Natural killer cell (primary cell): ENCODE measurements at places on chromosomes 2 and 18.

DNA sequence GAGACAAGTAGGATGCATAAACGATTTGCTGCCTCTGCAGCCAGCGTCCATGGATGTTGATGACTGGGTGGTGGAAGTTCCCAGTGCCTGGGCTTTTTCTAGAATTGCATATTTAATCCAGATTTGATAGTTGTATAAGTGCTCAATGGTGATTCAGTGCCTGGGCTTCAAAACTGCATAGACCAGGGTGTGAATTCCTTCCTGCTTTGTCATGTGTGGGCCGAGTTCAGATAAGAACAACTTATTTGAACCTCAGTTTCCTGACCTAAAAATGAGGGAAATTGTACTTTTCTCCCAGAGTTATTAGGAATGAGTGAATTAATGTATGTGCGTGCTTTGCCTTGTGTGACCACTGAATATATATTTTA is 154.6 kb downstream of the WDSUB1 start:
- no peaks in the 10 kb centered on the region for H3K27me3 ChIP-seq
- no peak for DNase-seq
- H3K4me3 ChIP-seq, result no peak overlapping the region
- peaks cover 39% of the 10 kb centered on the region for H3K4me1 ChIP-seq
- no peaks in the 10 kb centered on the region for H3K36me3 ChIP-seq

DNA sequence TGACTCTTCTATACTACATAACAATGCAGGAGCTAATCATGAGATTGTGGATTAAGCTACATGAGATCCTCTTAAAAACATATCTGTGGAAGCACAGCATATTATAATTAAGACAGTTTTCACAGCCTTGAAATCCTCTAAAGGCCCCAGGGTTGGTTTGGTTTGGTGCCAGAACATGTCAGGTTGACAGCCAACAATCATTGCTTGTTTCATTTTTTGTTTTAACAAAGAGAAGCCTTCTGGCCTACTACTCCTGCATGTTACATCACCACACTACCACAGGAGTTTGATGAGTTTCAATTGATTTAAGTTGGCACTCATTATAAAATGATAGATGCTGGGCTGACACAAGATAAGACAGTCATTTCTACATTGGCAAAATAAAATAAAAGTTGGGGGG is 255.9 kb upstream of the ERBB4 start:
- DNase-seq, result no peak
- no peaks in the 10 kb centered on the region for H3K4me1 ChIP-seq
- H3K27me3 ChIP-seq, result no peaks in the 10 kb centered on the region
- no peaks in the 10 kb centered on the region for H3K36me3 ChIP-seq

GRCh38 chr2:195395362-195395761 is 261.7 kb upstream of the SLC39A10 start:
- no peaks in the 10 kb centered on the region for H3K36me3 ChIP-seq
- DNase-seq, result no peak
- H3K4me1 ChIP-seq, result no peaks in the 10 kb centered on the region

DNA sequence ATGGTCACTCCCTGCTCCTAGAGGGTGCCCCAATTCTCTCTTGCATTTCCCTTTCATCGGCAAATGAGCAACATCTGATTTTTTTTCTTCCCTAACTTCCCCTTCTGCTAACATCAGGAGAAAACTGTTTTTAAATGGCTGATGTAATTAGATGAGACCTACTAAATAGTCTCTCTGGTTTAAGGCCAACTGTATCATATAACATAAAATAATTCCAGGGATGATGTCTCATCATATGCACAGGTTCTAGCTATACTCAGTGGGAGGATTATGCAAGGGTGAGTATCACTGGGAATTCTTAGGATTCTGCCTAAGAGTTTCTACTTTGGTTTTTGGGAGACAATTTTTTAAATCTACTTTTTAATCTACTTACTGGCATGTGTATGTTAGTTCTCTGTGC is 193.4 kb downstream of the PARD3B start:
- no peak for DNase-seq
- H3K4me3 ChIP-seq, result no peak overlapping the region
- H3K27me3 ChIP-seq, result no peaks in the 10 kb centered on the region
- H3K4me1 ChIP-seq, result no peaks in the 10 kb centered on the region
- H3K36me3 ChIP-seq, result no peaks in the 10 kb centered on the region
- H3K27ac ChIP-seq, result no peak overlapping the region

DNA sequence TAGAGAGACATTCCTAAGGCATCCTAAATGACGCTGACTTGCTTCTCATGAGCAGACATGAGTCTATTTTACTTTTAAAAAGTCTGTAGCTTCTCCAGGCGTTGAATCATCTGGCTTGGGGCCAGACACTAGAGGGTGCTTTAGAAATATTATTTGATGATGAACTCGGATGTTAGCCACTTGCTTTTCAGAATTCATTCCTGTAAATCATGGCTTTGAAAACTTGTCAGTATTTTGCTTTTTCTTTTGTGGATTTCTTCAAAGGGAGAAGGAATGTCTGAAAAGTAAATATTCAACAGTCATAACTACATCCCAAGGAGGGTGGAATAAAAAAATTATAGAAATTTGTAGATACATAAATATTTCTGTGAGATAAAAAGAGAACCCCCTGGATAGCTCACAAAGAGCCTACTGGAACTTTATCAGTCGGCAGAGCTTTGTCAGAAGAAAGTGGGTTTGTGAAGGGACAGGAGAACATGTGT is 370.8 kb downstream of the OSR1 start:
- H3K4me1 ChIP-seq, result no peaks in the 10 kb centered on the region
- DNase-seq, result no peak
- H3K27ac ChIP-seq, result no peak overlapping the region
- no peaks in the 10 kb centered on the region for H3K27me3 ChIP-seq
- H3K4me3 ChIP-seq, result no peak overlapping the region

DNA sequence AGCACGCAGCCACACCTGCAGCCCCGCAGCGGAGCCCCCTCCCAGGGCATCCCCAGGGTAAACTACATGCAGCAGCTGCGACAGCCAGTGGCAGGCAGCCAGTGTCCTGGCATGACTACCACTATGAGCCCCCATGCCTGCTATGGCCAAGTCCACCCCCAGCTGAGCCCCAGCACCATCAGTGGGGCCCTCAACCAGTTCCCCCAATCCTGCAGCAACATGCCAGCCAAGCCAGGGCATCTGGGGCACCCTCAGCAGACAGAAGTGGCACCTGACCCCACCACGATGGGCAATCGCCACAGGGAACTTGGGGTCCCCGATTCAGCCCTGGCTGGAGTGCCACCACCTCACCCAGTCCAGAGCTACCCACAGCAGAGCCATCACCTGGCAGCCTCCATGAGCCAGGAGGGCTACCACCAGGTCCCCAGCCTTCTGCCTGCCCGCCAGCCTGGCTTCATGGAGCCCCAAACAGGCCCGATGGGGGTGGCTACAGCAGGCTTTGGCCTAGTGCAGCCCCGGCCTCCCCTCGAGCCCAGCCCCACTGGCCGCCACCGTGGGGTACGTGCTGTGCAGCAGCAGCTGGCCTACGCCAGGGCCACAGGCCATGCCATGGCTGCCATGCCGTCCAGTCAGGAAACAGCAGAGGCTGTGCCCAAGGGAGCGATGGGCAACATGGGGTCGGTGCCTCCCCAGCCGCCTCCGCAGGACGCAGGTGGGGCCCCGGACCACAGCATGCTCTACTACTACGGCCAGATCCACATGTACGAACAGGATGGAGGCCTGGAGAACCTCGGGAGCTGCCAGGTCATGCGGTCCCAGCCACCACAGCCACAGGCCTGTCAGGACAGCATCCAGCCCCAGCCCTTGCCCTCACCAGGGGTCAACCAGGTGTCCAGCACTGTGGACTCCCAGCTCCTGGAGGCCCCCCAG is 254.1 kb downstream of the GLI2 start:
- no peaks in the 10 kb centered on the region for H3K4me1 ChIP-seq
- H3K4me3 ChIP-seq, result no peak overlapping the region
- DNase-seq, result no peak
- no peak overlapping the region for H3K27ac ChIP-seq
- H3K36me3 ChIP-seq, result no peaks in the 10 kb centered on the region
- H3K27me3 ChIP-seq, result no peaks in the 10 kb centered on the region

DNA sequence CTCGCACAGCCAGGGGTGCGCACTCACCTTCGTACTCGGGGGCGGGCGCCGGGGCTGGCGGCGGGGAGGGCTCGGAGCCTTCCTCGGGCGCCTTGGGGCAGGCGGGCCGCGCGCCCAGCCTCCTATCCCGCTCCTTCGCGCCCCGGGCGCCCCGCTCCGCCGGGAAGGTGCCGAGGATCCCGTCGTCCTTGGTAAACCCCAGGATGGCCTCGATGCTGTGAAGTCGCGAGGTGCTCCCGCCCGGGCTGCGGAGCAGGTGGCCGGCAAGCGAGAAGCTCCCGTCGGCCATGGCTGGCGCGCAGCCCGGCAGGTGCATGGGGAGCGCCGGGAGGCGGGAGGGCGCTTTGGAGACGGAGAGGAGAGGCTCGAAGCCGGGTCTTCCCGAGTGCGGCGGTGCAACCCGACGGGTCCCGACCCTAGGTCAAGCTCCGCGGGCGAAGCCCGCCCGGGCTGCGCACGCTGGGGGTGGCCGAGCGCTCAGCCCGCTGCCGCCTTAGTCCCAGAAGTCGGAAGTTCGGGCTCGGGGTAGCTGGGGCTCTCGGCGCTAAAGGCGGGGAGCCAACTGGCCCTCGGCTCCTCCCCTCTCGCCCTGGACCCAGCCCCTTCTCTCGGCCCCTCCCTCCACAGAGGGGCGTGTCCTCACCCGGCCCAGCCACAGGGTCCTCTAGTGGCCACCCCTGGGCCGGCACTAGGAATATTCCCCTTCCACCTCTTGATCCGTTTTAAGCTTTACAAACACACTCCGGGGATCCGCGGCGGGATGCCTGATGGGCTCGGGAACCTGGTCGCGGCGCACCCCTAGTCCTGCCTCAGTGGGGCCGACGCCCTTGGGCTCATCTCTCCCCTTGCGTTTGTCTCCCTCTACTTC is at the start of gene RAX:
RAX (minus strand) TSS at position 564 of the 868 bp plus-strand sequence; CDS start at position 316, 248 bp downstream.
- peaks cover 15% of the 10 kb centered on the region for H3K4me1 ChIP-seq
- DNase-seq, result no peak
- no peak within 1 kb of the TSS for H3K27ac ChIP-seq
- peaks cover 51% of the 10 kb centered on the region for H3K27me3 ChIP-seq
- no peak within 1 kb of the TSS for H3K4me3 ChIP-seq

DNA sequence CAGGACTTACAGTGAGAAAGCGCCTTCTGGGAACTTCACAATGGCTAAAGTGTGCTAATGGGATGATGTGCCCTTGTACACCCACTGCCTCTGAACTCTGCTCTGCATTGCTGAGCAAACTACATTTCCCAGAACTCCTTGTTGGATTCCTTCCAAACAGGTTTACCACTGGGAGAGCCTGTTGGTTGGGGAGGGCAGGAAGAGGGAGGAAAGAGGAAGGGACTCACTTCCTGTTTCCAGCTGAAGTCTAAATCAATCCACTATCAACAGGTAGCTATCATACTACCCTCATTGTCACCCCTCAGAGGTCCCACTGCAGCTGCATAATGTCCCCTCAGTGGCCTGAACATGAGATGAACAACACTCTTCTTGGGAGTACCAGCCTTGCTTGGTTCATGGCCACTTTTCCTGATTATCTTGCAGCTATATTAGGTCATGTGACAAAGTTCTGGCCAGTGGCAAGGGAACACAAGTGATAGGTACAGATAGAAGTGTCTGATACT is 109.7 kb downstream of the MSH2 start:
- H3K4me3 ChIP-seq, result no peak overlapping the region
- no peak overlapping the region for H3K27ac ChIP-seq
- peaks cover 8% of the 10 kb centered on the region for H3K4me1 ChIP-seq
- DNase-seq, result no peak
- H3K36me3 ChIP-seq, result no peaks in the 10 kb centered on the region

- H3K4me3 ChIP-seq, result no peak overlapping the region
- H3K27me3 ChIP-seq, result no peaks in the 10 kb centered on the region
- H3K4me1 ChIP-seq, result no peaks in the 10 kb centered on the region
- no peak overlapping the region for H3K27ac ChIP-seq
Observed at GRCh38 chr18:63905361-63905760, 2.4 kb upstream of the SERPINB10 start.

GRCh38 chr2:21037671-21038108 is 6.2 kb downstream of the APOB start:
- no peak overlapping the region for H3K27ac ChIP-seq
- no peak overlapping the region for H3K4me3 ChIP-seq
- H3K4me1 ChIP-seq, result no peaks in the 10 kb centered on the region
- no peaks in the 10 kb centered on the region for H3K36me3 ChIP-seq

DNA sequence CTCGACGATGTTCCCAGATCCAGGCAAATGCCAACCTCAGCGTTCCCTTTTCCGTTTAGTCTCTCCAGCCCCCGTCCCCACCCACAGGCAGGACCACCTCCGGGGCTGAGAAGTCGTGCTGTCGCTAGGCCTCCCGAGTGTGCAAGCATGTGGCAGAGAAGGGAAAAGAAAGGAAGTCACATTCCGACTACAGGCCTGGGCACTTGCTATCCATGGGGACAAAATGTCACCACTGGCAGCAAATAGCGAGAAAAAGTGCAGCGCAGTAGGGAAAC is 420 bp downstream of the PIGN start:
- H3K36me3 ChIP-seq, result no peaks in the 10 kb centered on the region
- H3K4me3 ChIP-seq, result peak overlapping the region; percentile 95

GRCh38 chr2:3112131-3112530 is 265.5 kb downstream of the EIPR1 start:
- H3K27me3 ChIP-seq, result no peaks in the 10 kb centered on the region
- H3K4me3 ChIP-seq, result no peak overlapping the region
- H3K4me1 ChIP-seq, result no peaks in the 10 kb centered on the region
- H3K36me3 ChIP-seq, result no peaks in the 10 kb centered on the region
- no peak overlapping the region for H3K27ac ChIP-seq
- no peak for DNase-seq

GRCh38 chr2:200435379-200435778 is 74.5 kb downstream of the KCTD18 start:
- no peaks in the 10 kb centered on the region for H3K36me3 ChIP-seq
- no peaks in the 10 kb centered on the region for H3K27me3 ChIP-seq
- H3K27ac ChIP-seq, result no peak overlapping the region
- DNase-seq, result no peak
- no peaks in the 10 kb centered on the region for H3K4me1 ChIP-seq

DNA sequence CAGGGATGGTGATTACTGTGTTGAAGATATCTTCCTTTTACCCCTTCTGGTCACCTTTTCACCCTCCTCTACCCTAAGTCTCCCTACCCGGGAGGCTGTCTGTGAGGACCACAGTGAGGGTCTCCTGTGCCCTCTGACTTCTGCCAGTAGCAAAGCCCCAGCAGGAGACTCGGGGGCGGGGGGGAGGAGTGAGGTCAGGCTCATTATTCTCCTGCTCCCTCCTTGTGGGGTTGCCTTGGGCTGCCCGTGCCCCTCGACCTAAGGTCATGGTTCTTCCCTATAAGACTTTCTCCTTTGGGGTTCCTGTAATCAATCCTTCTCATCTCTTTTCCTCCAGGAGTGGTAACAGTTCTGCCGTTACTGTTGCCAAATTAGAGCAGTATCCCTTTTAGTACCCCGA is 65.5 kb downstream of the GREB1L start:
- DNase-seq, result no peak
- no peak overlapping the region for H3K4me3 ChIP-seq
- H3K27me3 ChIP-seq, result no peaks in the 10 kb centered on the region
- no peak overlapping the region for H3K27ac ChIP-seq
- H3K4me1 ChIP-seq, result no peaks in the 10 kb centered on the region

DNA sequence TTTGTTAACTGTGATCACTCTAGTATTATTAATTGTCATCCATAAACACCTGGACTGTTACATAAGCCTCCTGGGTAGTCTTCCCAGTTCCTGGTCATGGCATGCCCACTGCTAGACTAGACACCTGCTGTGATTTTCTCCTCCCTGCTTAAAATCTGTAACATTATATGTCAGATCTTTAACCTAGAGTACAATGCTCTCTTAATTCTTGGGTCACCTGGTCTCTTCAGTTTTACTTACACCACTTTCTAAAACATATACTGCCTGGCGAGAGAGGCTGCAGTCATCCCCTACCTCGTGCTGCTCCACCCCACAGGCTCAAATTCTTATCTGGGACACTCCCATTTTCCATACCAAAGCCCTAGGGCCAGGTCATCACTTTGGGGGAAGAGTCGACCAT is 161.3 kb downstream of the CDH2 start:
- no peak for DNase-seq
- no peak overlapping the region for H3K4me3 ChIP-seq
- no peaks in the 10 kb centered on the region for H3K4me1 ChIP-seq
- no peaks in the 10 kb centered on the region for H3K27me3 ChIP-seq
